ENCODE measurements at places on chromosomes 16 and 17.
A peak's percentile ranks its signal among the peaks of the same experiment; 100 is the strongest.

DNA sequence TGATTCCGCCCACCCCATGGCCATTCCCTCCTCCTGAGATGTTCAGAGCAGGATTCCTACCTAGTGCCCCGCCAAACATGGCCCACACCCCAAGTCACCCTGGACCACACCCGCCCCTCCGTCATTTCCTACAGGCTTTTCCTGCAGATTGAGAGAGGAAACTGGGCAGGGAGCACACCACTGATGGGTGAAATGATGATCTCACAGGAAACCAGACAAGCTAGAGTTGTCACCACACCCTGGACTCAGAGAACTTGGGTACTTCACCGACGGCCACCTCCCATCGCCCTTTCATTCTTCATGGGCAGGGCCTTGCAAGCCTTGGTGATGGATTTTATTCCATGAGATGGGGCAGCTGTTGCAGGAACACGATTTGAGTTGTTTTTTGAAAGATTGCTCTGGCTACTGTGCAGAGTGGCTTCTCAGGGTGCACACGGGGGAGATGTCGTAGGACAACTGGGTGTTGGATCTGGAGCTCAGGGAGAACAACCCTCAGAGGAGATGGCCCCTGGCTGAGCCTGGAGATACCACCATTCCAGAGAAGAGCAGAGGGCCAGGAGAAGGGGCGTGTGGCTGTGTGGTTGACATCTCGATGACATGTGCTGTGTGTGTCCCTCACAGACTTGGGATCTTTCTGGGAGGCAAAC is 7.4 kb upstream of the B9D1 start:
- DNase-seq = peak; percentile 21

DNA sequence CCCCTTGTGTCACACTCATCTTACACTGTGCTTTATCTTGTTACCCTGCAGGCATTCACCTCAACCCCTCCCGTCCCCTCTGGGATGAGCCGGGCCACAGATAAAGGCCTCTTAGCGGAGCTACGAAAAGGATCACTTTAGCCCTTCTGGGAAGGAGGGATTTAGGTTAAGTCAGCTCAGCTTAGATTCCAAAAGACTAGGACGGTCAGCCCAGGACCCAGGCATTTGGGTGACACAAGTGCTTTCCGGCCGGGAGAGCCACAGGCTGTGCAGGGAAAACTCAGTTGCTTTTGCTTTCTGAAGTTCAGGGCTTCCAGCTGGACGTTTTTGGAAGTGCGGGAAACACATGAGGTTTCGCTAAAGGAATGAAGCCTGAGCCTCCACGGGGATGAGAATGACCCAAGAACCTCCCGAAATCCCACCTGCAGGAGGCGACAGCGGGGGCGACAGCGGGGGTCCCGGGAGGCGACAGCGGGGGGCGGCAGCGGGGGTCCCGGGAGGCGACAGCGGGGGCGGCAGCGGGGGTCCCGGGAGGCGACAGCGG is 11.6 kb upstream of the METRNL start:
- peak; percentile 27 for DNase-seq

- DNase-seq = peak; percentile 31
Observed at GRCh38 chr17:30379303-30379902, 676 bp downstream of the CPD start.

- peak; percentile 48 for DNase-seq
Observed at GRCh38 chr17:72338847-72339790, 218.3 kb downstream of the SOX9 start.

DNA sequence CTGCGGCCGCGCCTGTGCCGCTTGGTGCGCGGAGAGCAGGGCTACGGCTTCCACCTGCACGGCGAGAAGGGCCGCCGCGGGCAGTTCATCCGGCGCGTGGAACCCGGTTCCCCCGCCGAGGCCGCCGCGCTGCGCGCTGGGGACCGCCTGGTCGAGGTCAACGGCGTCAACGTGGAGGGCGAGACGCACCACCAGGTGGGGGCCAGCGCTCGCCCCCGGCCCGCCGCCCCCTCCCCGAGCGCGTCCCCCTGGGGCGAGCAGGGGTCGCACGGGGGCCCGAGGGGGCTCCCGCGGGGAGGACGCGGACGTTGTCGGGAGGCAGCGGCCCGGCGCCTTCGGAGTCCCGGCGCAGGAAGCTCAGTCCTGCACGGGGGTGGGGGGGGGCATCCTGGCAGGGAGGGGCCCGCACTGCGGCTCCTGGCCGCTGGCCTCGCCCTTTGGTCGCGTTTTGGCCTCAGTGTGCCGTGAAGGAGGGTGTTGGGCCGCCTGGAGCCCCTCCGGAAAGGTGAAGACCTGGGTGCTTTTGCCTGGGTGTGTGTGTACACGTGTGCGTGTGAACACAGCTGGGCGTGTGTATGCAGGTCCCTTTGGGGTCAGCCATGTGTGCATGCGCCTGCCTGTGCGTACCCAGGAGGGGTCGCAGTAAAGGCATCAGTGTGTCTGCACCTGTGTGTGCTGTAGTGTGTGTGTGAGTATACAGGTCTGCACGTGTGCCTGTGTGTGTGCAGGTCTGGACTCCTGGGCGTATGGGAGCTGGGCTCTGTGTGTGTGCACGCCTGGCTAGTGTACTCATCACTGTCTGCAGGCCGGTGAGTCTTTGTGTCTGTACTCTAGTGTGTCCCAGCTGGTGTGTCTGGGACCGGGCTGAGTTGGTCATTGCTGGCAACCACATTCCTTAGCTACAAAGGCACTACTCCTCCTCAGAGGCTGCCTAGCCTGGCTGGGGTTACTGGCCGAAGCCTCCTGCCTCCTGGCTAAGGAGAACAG is 615 bp downstream of the NHERF2 start:
- peak; percentile 37 for DNase-seq

- no peak for DNase-seq
Observed at GRCh38 chr17:55154101-55154500, 110.7 kb upstream of the HLF start.

- DNase-seq = no peak
Observed at GRCh38 chr16:78128913-78129312, 29.5 kb downstream of the WWOX start.

- no peak for DNase-seq
Observed at GRCh38 chr16:53626161-53626560, 77.5 kb downstream of the RPGRIP1L start.

DNA sequence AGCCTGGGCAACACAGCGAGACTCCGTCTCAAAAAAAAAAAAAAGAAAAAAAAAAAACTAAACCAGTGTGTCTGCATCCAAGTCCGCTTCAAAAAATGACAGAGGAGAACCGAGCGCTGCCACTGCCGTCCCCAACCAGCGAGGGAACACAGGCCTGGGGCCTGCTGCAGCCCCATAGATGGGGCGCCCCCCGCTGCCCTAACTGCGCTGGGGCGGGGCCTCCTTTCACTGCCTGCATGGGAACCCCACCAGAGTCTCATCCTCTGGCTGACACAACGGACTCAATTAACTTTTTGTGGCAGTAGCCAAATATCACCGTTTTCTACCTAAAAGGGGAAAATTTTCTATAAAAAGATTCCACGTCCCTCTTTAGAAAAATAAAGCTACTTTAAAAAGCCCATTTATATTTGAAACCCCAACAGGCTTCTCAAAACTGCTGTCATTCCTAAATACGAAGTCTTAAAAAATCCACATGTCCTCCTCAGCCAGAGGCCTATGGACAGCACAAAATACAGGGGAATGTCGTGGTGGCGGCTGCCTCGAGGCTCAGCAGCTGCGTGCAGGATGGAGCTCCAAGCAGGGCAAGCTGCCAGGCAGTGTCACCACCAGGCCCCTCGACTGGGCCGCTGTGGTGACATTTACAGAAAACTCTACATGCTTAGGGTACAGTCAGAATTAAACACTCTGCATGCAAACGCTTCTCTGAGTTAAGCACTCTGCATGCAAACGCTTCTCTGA is 30.3 kb downstream of the KLHDC4 start:
- peak; percentile 49 for DNase-seq

- DNase-seq = no peak
Observed at GRCh38 chr17:80030730-80031410, 4.8 kb downstream of the TBC1D16 start.

DNA sequence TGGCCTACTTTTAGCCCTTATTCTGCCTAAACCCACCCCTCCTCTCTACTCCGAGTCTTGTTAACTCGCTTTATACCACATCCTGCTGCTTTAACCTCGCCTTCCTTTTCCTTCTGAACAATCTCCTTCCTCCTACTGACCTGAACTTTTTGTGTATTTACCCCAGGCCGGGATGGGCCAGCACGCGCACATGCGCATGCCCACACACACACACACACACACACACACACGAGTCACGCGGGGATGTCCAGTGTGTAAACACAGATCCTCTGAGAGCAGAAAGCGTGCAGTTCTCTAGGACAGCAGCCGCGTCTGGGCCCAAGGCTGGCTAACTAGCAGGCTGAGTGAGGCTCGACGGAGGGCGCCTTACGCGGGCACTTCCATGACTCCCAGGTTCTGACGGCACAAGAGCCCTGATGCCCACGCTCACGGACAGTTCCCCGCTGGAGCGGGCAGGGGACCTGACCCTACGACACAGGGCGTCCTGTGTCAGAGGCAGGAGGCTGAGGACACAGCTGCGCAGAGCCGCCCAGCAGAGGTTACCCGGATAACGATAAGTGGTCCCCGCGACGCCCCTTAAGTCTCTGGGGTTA is 610 bp downstream of the PIK3R5 start:
- no peak for DNase-seq

- DNase-seq = no peak
Observed at GRCh38 chr16:24876231-24876630, 30.5 kb downstream of the SLC5A11 start.

All from right hindlimb (tissue), 1 donor.